ENCODE measurements at places on chromosomes 7 and 10.

- DNase-seq = no peak
Measured at GRCh38 chr10:64011912-64012714, 490.9 kb downstream of the REEP3 start.

- DNase-seq = no peak
Measured at GRCh38 chr7:156989766-156990535, 20.5 kb downstream of the MNX1 start.

GRCh38 chr7:127252778-127253280 lies at the start of gene GRM8:
Gene GRM8 (minus strand): TSS chr7:127252941.
- no peak for DNase-seq

DNA sequence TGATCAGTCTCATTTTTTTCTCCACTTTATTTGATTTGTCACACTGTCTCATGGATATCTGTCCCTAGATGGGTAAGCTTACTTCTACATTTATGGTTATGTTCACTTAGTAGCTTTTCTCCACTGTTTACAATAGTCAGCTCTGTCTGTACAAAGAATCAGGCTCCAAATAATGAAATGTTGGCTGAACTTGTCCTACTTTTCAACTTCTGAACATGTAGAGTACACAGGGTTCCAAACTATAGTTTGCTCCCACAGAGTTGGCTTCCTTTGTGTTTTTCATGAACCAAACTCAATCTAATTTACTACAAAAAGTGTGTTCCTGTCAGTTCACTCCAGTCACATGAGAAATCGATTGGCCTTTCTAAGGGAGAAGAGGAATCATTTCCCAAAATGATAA lies 175.0 kb downstream of the CCDC71L start:
- DNase-seq = no peak

GRCh38 chr10:12509794-12510100 lies 160.4 kb downstream of the CAMK1D start:
- DNase-seq = no peak

DNA sequence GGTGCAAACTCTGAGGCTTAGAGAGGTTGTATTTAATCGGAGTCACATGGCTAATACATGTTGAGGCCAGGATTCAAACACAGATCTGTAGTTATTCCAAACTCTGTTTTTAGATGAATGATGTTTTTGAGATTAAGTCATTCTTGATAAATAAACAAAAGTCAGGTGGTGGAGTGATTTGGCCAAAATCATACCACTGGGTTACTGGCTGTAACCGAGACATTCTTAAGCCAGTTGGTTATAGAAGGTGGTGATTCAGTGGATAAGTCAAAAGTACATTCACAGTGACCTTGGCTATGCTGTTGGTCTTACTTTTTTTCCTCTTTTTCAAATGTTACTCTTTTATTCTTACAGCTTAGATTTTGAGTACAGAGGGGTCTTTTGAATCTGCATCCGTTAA lies 361.4 kb downstream of the KIF20B start:
- DNase-seq = no peak

DNA sequence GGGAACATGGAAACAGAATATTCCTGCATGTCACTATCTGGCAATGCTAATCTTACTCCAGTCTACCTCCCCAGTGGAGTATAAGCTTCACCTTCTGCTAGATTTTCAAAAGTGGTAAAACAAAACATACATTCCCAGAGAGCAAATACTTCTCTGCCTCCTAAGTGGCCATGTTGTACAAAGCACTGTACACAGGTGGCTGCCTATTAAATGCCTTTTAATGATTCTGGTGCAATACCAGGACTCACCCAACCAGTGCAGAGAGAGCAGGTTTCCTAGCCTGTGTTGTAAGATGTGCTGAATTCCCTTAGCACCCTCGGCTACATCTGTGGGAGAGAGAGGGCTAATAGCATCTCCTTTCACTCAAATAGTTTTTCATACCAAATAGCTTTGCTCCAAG lies 684.3 kb upstream of the NRP1 start:
- no peak for DNase-seq

GRCh38 chr7:14351167-14351566 lies 361.7 kb upstream of the ETV1 start:
- DNase-seq = no peak

DNA sequence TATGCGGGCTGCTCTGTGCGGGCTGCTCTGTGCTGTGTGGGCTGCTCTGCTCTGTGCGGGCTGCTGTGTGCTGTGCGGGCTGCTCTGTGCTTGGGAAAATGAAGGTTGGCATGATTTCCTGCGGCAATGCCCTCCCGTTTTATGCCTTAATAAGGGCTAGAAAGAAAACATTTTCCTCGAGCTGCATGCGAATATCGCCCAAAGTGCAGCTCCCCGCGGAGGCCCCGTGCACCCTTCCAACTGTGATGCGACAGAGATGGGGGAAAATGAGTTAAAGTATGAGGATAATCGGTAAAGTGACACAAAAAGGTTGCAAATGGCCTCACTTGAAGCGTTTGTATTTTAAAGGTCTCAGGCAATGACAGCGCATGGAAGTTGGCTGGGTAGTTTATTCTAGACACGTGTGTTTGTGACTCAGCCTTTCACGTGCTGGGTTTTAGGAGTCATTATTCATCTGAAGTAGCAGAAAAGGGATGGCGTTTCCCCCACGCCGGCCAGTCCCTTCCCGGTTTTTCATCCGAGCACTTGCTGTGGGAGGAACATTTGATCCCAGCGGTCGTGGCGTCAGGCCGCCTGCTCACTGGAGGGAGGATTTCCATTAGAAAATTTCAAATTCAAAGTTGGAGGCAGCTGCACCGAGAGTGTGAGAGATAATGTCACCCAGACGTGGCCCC lies 220.7 kb downstream of the ADARB2 start:
- DNase-seq = no peak

DNA sequence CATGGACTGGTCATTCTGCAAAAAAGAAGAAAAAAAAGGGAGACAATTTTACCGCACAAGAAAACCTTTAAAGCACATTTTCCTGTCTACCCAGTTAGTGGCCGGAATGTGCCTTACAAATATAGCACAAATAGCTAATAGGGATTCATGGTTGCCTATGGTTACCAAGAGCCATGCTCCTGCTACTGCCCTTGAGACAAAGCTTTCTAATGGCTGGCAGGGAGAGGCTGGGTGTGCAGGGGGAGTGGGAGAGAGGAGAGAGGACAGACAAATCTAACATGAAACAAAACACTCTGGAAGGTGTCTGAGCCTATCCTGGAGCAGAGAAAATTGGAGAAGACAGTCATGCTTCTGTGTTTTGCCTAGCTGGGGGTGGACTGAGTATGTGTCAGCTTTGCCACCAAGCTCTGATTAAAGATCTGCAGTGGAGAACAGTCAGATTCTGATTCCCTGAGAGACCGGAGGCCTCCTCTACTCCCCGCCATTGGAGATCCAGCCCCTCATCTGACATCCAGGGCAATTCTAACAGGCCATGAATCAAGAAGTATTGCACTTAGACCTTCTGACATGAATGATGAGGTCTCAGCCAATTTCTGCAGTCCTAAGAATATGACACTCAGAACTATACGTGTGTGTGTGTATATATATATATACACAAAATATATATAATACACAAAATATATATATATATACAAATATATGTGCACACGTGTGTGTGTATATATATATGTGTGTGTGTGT lies 80.2 kb downstream of the PRTFDC1 start:
- no peak for DNase-seq

DNA sequence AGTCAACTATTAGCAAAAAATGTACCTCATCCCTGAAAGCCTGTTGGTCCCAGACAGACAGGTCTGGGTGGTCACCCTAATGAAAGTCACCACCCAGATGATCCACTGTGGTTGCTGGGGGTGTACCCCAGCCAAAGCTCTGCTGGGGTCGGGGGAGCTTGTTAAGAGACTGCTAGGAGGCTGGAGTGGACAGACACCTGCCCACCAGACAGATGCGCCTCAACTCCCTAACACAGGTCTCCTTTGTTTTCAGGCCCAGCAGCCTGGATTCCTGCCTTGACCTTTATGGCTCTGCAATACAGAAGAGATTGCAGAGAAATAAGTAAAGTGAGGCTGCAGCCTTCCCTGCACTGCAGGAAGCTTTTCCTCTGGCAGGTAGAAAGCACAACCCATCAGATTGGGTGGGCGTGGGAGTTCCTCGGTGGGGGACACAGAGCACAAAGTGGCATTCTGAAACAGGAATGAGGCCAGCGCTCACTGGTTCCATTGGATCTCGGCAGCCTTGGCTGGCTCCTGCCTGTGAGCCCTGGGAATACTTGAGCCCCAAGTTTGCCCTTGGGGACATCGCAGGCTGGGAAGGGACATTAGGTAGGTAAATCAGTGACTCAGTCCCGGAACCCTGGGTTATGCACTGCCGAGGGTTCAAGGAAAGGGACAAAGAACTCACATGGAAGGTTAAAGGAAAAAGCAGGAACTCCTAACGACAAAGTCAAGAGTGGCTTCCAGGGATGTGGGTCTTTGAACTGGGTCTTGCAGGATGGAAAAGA lies 18.0 kb upstream of the ZNF488 start:
- no peak for DNase-seq

GRCh38 chr10:90494183-90494582 lies 363.7 kb downstream of the HTR7 start:
- DNase-seq = no peak

DNA sequence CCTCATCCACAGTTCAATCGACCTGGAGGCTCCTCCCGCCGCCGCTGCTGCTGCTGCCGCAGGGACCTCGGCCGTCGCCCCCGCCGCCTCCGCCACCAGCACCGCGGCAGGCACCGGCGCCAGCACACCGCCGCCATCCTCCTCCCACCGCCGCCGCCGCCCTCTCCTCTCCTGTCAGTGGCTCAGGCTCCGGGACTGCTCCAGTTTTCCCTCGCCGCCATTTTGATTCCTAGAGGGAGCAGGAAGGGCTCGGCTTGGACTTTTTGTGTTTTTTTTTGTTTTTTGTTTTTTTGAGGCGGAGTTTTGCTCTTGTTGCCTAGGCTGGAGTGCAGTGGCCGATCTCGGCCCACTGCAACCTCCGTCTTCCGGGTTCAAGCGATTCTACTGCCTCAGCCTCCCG lies 3.0 kb upstream of the MCM10 start:
- DNase-seq = no peak

GRCh38 chr10:79054203-79055099 lies 14.3 kb upstream of the ZMIZ1 start:
- DNase-seq = no peak

DNA sequence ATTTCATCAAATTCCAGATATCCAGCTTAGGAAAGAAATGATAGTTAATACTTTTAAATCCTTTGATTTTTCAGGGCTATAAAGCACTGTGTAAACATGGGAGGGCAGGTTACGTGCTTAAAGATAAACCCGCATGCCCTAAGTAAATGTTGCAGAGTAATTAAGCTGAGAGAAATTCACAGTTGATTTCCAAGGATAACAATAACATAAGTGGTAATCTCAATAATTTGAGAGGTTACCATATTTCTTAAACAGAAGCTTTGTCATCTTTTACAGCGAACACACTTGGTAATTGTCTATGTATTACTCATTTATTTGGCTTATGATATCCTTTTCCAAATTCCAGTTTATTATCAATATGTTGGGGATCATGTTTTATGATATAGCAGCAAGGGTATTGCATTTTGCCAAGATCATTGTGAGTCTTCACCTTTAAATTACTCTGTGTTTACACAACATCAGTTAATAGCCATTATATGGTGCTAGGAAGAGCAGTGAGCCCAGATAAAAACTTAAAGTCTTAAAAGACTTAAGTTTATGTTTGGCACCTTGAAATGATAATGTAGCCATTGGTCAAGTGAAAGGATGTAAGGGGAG lies 15.4 kb downstream of the MGAM start:
- DNase-seq = no peak

DNA sequence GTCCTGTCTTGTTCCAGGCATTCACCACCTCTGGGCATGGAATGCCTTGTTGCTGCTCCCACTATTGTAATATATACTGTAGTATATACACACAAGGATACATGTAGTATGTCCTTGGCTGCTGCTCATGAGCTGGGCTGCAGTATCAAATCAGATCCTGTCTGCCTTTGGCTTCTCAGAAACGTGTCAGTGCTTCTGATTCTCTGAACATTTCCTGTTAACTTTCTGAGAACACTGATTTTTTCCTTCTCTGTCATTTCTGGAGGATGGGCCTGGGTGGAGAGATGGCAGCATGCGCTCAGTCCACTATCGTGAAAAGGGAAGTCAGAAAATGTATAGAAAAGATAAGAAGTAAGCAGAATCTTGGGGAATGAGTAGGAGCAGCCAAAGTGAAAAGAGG lies 12.2 kb downstream of the SFTPA2 start:
- no peak for DNase-seq

DNA sequence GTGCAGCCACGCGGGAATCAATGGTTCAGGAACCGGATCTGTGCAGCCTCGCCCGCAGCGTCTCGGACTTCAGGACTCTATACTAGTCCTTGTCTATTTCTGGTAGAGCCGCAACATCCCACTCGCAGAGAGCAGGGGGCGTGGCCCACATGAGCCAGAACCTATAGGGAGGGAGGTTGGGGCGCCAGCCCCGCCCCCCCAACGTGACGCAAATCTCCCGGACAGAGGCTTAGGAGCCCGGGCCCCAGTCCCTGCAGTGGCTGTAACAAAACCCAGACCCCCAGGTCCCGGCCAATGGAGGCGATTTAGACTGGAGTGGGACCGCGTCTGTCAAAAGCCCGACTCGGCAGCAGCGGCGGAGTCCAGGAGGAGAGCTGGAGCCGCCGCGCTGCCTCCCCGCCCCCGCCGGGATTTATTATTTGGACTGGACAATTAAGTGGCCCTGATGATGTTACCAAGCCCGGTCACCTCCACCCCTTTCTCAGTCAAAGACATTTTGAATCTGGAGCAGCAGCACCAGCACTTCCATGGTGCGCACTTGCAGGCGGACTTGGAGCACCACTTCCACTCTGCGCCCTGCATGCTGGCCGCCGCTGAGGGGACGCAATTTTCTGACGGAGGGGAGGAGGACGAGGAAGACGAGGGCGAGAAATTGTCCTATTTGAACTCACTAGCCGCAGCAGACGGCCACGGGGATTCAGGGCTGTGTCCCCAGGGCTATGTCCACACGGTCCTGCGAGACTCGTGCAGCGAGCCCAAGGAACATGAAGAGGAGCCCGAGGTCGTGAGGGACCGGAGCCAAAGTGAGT lies at the start of gene NKX2-3:
Gene NKX2-3 (plus strand): TSS at position 256 of the 809 bp plus-strand sequence. CDS start 190 bp downstream, at position 446.
- DNase-seq = peak; percentile 54

DNA sequence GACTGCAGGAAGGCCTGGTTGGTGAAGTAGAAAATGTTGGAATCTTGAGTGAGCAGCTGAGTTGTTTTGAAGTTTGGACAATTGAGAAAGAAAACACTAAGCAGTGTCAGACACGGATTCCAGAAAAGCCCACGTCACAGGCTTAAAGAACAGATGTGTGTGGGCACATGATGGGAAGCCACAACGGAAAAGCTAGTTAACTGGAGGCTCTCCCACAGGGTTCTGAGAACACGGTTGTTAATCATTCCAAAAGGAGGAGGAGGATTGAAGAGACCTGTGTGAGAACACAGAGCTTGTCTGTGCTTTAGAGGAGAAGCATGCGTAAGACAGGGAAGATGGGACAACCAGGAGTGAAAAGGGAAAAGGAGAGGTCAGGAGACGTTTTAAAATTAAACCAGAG lies 42.6 kb downstream of the SHH start:
- DNase-seq = no peak

GRCh38 chr10:87643920-87644319 lies 15.8 kb upstream of the PAPSS2 start:
- DNase-seq = no peak

DNA sequence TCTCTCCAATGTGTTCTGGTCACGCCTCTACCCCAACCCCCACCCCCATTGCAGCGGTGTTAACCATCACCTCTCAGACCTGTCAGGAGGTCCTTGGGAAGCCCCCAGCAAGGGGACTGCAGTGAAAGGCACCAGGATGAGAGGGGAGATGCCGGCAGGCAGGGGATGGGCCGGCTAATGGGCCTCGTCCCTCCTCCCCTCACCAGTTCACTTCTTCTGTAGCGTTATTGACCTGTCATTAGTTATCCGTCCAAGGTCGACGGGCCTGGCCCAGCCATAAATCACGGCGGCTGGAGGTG lies 18.8 kb downstream of the POLL start:
- DNase-seq = no peak
